ENCODE measurements at places on chromosomes 2 and 18.

DNA sequence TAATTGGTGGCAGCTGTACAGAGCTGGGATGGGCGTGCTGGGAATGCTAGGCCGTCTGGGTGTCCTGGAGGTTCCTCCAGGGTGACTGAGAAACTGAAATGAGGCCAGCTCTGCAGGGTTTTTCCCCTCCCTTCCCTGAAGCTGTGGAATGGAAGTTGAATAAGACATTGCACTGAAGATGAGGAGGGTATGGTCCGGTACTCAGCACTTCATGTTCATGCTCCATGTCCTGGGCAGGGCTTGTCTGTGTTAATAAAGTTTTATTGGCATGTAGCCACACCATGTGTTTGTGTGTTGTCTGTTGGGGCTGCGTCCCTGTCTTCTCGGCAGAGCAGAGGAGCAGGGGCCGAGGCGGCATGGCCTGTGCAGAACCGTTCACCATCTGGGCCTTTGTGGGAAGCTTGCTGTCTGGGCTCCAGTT is 154.0 kb downstream of the LDLRAD4 start:
- no peak for DNase-seq

DNA sequence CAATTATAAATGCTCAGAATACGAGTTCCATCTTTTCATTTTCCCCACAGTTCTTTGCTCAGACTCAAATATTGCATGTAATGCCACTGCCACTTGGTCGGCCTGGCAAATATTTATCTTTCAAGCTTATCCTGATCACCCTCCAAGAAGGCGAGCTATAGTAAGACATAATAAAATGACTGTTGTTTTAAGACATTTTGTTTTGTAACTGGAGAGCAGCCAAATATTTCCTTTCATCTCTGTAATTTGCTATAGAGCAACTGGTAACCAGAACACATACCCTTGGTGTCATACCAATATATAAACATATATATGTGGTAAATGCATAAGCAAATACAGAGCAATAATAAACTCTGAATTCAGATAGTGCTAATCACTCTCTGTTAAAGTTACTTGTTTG is 7.3 kb upstream of the ATL2 start:
- DNase-seq: no peak

- DNase-seq: no peak
Observed at GRCh38 chr2:217364224-217364623, 504.4 kb upstream of the TNP1 start.

DNA sequence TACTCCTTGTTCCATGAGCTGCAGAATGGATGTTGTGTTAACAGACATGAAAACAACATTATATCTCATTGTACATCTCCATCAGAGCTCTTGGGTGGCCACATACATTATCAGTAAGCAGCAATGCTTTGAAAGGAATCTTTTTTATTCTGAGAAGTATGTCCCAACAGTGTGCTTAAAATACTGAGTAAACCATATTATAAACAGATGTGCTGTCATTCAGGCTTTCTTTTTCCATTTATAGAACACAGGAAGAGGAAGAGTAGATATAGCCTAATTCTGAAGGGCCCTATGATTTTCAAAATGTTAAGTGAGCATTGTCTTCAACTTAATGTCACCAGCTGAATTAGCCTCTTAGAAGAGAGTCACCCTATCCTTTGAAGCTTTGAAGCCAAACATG is 44.3 kb upstream of the CABYR start:
- no peak for DNase-seq

DNA sequence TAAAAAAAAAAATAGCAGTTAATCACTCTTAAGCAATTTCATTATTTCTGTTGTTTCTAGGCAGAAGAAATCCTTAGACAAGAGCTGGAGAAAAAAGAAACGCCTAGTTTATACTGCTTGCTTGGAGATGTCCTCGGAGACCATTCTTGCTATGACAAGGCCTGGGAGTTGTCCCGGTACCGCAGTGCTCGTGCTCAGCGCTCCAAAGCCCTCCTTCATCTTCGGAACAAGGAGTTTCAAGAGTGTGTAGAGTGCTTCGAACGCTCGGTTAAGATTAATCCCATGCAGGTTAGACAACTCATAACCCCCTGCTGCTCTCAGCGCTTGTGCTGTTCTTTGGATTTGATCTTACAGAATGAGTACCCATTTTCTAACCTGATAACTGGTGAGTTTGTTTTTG is 130.4 kb downstream of the TTC27 start:
- DNase-seq: no peak

DNA sequence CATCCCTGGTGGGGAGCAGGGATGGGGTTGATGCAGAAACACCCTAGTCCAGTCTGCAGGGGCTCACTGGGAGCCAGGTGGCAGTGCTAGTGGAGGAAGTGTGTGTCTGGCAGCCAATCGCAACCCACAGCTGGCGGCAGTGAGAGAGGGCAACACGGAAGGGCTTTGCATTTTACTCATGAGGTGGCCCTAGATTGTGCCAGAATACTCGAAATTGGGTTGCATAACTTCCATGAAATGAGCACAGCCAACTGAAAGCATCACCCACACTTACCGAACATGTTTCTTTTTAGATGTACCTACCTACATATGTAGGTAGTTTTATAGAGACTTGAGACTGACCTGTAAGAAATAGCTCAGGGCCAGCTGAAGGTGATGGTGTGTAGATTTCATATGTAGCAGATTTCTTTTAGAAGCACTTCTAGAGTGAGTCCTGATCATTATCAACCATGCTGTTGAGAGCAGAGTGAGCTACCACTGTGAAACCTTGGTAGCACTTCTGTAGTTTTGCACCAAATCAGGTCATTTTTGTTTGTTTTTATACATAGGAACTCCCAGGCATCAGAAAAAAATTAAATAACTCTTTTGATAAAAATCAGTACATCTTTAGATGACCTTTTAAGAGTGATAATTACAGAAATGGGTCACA is 13.0 kb downstream of the IL18R1 start:
- no peak for DNase-seq

- DNase-seq: no peak
Observed at GRCh38 chr18:6374340-6374739, 40.4 kb downstream of the L3MBTL4 start.

- no peak for DNase-seq
Observed at GRCh38 chr18:49817947-49818346, 4.6 kb upstream of the ACAA2 start.

DNA sequence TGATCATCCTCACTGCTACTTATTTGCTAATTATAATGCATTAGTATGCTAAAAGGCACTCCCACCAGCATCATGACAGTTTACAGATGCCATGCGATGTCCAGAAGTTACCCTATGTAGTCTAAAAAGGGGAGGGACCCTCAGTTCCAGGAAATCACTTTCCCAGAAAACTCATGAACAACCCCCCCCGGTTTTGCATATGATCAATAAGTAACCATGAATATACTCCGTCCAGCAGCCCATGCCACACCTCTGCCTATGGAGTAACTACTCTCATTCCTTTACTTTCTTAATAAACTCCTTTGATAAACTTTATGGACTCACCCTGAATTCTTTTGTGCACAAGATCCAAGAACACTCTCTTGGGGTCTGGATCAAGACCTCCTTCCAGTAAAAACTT is 86.8 kb downstream of the MALT1 start:
- no peak for DNase-seq

GRCh38 chr2:170950221-170950761 is 21.2 kb downstream of the GORASP2 start:
- no peak for DNase-seq

GRCh38 chr2:178114462-178114861 is 2.2 kb downstream of the RBM45 start:
- DNase-seq: no peak

- DNase-seq: no peak
Observed at GRCh38 chr18:55089610-55090009, 130.3 kb upstream of the CCDC68 start.

DNA sequence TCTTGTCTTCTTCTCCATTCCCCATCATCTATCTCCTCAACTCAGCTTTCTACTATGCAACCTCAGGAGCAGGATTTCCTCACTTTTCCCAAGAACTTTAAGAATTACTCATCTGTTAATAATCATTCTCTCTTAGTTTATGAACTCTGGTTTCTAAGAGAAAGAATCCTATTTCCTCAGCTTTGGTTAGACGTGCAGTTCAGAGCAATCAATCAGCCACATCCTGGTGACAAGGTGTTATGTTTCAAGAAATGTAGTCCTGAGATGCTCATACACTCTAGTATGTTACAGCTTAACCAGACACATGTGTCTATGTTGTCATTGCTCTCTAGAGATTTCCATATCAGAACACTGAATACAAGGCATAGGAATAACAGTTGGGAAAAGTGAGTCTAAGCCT is 277.9 kb downstream of the MBD2 start:
- no peak for DNase-seq

- DNase-seq: no peak
Observed at GRCh38 chr2:135091681-135092080, 39.6 kb downstream of the RAB3GAP1 start.

DNA sequence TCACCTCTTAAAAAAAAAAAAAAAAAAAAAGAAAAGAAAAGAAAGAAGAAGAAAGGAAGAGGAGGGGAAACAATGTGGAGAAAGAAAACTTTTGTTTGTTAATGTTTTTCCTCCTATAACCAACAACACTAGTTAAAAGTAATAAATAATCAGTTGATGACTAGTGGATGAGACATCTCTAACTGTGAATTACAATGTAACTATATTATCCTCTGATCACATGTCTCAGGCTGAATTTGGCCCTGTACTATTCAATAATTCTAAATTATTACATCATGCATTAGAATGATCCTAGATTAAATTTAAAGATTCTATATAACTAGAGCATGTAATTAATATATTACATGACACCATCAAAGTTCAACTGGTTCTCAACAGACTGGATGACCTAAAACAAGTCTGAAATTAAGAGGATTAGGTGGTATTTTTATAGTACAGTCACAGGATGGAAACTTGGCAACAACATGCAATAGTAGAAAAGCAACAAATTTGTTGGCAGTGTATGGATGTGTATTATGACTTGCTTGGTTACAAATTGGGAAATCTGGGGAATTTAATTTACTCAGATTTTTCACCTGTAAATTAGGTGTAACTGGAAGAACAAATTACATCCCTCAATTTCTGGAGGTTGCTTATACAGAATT is 269.3 kb upstream of the SETBP1 start:
- DNase-seq: no peak

DNA sequence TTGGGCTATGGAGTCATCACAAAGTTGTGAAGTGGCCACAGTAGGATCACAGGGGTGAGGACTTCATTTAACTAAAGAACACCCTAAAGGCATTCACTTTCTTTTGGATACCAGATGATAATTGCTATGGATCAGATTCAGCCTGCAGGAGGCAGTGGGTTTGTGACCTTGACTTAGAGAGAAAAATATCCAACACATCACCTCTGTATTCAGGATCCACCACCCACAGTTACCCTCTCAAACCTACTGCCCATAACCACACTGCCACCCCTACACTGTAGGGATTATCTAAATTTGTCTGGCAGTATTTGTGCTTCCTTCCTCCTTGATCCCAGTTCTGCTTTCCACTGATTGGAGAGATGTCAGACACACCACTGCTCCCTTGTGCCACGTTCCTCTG is 269.4 kb downstream of the MYCN start:
- DNase-seq: no peak

- DNase-seq: no peak
Observed at GRCh38 chr2:28510184-28510583, 14.3 kb downstream of the PLB1 start.

GRCh38 chr18:31065036-31065773 is 22.7 kb upstream of the DSC3 start:
- DNase-seq: no peak

GRCh38 chr2:111243295-111243694 is 122.6 kb downstream of the BCL2L11 start:
- no peak for DNase-seq

- no peak for DNase-seq
Observed at GRCh38 chr2:177072090-177072489, 140.5 kb upstream of the HNRNPA3 start.

- DNase-seq: no peak
Observed at GRCh38 chr2:3801506-3801905, 98.1 kb downstream of the DCDC2C start.

DNA sequence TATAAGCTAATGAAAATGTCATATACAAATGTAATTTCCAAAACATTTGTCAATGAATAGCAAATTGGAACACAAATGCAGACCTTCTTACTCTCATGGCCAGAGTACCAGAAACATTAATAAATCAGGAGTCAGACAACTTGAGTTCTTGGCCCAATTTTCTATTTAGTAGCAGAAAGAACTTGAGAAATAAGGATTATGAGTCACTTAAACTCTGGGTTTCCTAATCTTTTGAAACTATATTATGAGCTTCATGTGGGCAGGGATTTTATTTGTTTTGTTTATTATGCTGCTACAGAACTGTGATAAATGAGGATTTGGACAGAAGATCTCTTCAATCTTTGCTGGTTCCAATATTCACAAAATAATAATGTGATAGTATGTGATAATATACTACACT is 686.7 kb downstream of the NR4A2 start:
- no peak for DNase-seq

- no peak for DNase-seq
Observed at GRCh38 chr18:74896390-74896991, 298.8 kb downstream of the ZNF407 start.

DNA sequence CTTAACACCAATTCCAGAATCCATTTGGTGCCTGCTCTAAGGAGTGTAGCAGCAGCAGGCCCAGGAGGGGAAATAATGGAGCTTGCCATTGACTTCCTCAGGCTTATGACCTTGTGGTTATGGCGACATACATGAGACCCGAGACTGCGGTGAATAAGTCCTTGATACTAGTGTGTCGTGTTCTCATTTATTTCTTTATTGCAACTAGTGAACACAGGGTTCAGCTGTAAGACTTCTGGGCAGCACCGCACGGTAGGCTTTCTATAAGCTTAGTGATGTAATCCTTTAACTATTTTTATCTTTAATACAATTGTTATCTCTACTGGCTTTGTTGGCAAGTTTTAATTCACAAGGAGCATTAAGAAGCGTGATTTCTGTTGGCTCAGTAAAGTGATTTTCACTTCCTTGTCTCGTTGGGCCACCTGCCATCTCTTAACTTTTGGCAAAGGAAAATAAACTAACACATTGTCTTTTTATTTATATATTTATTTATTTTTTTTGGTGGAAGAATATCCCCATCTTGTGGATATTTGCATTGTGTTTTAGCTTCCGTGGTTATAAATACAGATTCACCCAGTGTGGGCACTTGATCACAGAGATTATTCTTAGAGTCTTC is 139.8 kb downstream of the LTBP1 start:
- DNase-seq: no peak

DNA sequence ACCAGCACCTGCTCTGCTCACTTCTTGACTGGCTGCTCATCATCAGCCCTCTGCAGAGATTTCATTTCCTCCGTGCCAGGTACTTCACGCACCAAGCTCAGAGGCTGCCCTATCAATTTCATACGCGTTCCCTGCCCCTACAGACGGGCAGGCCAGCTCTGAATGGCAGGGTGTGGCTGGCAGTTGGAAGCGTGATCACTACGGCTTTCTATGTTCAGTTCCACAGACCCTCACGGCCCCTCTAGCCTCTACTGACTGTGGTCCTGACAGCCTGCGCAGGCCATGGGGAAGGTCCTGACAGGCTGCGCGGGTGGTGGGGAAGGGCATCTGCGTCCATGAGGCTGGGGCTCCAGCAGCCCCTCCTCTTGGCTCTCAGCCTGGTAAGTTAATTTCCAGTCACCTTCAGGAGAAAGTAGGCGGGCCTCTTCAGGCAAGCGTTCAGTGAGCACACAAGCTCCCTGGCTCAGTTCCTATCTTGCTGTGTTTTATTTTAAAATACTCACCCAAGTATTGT is 154.8 kb downstream of the ZNF236 start:
- DNase-seq: no peak

GRCh38 chr2:221254299-221254698 is 317.8 kb downstream of the EPHA4 start:
- no peak for DNase-seq
